ENCODE measurements at places on chromosomes 2 and 18. TPM values are rescaled to one million over a fixed set of nuclear protein-coding genes. Genes with fewer than 3 reads are reported as not detected.

Gene EVX2
- not detected for total RNA-seq

Gene MC2R
- not detected for total RNA-seq

Gene IGFBP2
- total RNA-seq: 40.4 TPM

Gene SERPINB2
- 111 TPM for total RNA-seq

Gene HNRNPLL
- total RNA-seq: 37.9 TPM

Gene MERTK
- 4.1 TPM for total RNA-seq

Gene CIDEA
- total RNA-seq: 27.2 TPM

Gene SLC5A7
- total RNA-seq: not detected

Gene SLC23A3
- 1.4 TPM for total RNA-seq

Gene C2orf92
- total RNA-seq: 8.4 TPM

Gene GKN1
- total RNA-seq: not detected

Gene TMEM200C
- 0.04 TPM for total RNA-seq

Gene CAPN14
- total RNA-seq: 1.3 TPM

Gene NPHP1
- 2.6 TPM for total RNA-seq

Gene UGT1A6
- total RNA-seq: 15.9 TPM

Gene PCARE
- not detected for total RNA-seq

Gene CLIP4
- 63.7 TPM for total RNA-seq

Gene BOLL
- total RNA-seq: not detected

Gene DAPL1
- total RNA-seq: 361 TPM

Gene SUPT7L
- total RNA-seq: 16.9 TPM

Gene CRYGD
- total RNA-seq: not detected

Gene CYP27C1
- total RNA-seq: 3.5 TPM
